ENCODE measurements at places on chromosomes 11 and 22.

GRCh38 chr11:66157182-66157864 is 87.3 kb downstream of the PACS1 start:
- no peak for DNase-seq

- DNase-seq = no peak
These were observed 6.8 kb upstream of the CDKN1C start for GRCh38 chr11:2892215-2892966.

GRCh38 chr22:50081426-50082196 is 3.6 kb downstream of the MLC1 start:
- DNase-seq = no peak

DNA sequence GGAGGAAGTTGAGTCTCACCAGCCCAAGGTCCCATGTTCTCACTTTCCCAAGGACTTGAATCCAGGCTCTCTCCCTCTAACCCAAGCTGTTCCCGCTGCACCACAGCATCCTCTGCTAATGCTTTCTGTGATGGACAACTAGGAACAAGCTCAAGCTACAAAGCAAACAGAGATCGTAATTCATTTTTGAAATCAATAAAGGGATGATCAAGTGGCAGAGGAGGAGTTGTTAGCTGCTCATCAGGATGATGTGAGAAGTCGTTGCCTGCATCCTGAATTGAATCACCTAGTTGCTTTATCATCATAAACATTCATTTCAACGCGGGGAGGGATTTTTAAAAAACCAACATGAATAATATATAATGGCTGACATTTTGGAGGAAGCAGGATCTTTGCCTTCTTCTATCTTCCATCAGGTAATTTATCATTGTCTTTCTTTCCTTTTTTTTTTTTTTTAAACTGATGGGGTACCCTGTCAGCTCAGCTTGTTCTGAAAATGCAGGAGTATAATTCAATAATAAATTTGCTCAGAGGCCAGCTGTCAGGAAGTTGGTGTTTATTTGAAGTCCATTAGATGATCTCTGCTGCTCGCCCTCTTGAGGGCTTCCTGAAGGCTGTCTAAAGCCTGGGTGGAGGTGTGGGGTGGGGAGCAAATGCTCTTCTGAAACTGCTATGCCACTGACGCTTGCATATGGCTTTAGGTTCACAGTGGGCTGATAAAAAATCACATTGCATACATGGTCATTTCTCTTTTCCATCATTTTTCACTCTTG is 174.4 kb upstream of the NARS2 start:
- DNase-seq = no peak

DNA sequence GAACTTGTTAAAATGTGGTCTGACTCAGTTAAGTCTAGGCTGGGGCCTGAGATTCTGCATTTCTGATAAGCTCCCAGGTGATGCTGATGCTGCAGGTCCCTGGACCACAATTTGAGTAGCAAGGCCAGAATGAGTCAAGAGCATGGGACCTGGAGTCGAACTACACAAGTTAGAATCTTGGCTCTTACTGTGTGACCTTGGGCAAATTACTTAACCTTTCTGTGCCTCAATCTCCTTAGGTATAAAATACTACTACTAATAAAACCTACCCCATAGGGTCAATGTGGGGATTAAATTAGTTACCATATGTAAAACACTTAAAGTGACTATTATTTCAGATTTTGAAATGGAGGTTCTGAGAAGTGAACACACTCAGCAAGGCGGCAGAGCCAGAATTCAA is 34.3 kb downstream of the GDPD5 start:
- no peak for DNase-seq

- DNase-seq = no peak
These were observed 322.8 kb downstream of the LARGE1 start for GRCh38 chr22:33597274-33597985.

- no peak for DNase-seq
These were observed 13.6 kb upstream of the MUC2 start for GRCh38 chr11:1060852-1061616.

- DNase-seq = no peak
These were observed 55.2 kb downstream of the PPFIBP2 start for GRCh38 chr11:7569044-7569443.

DNA sequence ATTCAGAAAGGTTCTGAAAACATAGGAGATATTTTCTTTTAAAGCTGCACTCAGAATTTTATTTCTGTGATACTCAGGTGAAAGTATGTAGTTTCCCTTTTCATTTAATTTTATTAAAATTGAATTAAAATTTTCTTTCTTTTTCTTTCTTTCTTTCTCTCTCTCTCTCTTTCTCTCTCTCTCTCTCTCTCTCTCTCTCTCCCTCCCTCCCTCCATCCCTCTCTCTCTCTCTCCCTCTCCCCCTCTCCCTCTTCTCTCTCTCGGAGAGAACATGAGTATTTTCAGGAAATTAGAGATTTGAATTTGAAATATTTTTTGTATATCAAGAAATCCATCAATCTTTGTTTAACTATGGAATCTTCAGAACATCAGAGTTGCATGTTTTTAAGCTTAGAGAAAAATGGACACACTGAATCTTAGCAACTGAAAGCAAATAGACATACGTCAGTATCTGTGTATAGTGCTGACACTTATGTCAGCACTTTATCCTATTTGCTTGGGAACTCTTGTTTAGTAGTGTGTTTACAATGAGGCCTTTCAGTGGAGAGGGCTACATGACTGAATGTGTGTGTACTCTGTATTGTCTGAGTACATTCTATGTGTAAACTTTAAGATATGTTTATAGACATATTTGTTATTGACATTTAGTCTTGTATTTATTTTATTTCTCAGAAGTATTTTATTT is 44.5 kb downstream of the PDE3B start:
- DNase-seq = no peak

DNA sequence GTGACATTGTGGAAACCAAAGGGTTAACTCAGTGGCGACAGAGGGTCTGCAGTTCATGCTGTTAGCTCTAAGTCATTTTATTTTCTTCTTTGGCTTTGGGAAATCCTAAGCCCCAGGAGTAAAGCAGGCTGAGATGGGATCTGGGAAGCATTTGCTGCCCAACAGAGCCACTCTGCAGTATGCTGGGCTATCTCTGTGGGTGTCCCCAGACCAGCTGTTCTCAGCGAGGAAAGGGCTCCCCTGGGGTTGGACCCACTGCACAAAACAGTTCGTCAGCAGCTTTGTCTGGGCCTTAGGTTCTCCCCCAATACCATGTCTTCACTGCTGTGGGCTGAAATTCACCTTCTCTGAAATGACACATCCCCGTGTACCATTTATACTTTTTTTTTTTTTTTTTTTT is 34.0 kb downstream of the KREMEN1 start:
- DNase-seq = no peak

DNA sequence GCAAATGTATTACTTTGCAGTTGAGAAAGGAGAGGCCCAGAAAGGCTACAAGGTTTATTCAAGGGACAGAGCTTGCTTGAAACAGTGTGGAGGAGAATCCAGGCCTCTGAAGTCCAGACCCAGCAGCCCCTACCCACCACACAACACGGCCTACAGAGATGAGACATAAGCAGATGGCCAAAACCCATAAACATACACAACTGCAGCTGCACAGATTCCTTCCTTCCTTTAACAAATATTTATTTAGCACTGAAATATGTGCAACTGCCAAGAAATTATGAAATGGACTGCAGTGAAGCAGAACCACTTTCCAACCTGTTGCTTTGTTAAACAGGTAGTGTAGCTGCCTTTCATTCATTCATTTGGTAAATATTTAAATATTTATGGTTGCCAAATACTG is 122.3 kb downstream of the SPATA19 start:
- DNase-seq = no peak

GRCh38 chr11:32402836-32403235 is 32.5 kb downstream of the WT1 start:
- DNase-seq = no peak

GRCh38 chr11:88059326-88059725 is 115.9 kb downstream of the RAB38 start:
- DNase-seq = no peak

DNA sequence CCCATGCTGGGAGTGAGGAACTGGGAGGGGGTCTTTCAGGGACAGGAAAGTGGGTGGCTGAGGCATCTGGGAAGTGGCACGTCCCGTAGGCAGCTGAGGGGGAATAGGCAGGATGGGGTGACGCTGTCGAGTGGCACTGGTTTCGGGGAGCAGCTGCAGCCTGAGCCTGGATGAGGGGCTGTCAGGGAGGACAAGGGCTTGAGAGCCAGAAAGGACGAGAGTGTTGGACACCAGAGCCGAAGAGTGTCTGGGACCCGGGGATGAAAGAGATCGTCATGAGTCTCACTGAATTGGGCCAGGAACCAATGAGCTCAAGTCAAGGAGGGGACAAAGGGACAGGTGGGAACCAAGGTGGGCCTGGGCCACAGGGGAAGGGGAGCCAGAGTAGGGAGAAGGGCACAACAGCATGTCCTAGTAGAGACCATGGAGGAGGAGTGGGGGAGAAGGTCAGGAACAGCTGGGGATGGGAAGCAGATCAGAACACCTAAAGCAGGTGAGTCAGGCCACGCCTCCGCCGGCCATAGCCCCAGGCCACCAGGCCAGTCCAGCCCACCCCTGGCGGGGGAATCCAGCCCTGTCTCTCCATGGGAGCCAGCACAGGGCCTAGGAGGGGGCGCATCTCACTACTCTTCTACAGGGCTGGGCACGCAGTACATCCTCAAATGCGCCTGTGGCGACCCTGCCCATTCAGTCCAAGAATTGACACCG is 4.2 kb downstream of the RAB3IL1 start:
- DNase-seq = no peak

- peak; percentile 28 for DNase-seq
These were observed 158.7 kb downstream of the RAB38 start for GRCh38 chr11:88016392-88017170.

GRCh38 chr11:79025622-79026021 is 415.2 kb downstream of the TENM4 start:
- DNase-seq = no peak

GRCh38 chr11:92154110-92154509 is 70.5 kb upstream of the FAT3 start:
- DNase-seq = no peak

DNA sequence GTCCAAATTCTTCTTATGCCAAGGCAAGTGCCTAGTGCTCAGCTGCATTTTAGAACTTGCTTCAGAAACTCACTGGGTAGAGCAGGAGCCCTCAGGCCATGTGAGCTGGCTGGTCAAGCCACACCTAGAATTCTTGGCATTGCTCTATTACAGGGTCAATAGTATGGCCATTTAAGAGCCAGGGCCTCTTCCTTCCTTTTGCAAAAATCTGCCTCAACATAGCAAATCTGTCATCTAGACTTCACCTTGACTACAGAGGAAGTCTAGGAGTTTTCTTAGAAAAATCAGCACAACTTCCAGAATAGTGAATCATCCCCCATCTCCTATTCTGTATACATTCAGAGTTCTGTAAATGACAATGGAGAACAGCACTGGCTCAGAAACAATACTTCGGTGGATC is 112.0 kb upstream of the TTC12 start:
- DNase-seq = no peak
